MCF 10A (cell line): ENCODE measurements at places on chromosomes 11 and 22. TPM values are rescaled to one million over a fixed set of nuclear protein-coding genes. Genes with fewer than 3 reads are reported as not detected.
A peak's percentile ranks its signal among the peaks of the same experiment; 100 is the strongest.

The CRYBA4 gene
- not detected in 2 replicates for total RNA-seq

The PGA5 gene
- total RNA-seq, result not detected in 2 replicates

The SYT9 gene
- total RNA-seq, result not detected in 2 replicates

The LRRC56 gene
- 0.54 and 0.75 TPM in 2 replicates for total RNA-seq

The CCDC157 gene
- total RNA-seq, result 1.1 and 1.7 TPM in 2 replicates

The OR52N4 gene
- total RNA-seq, result not detected in 2 replicates

The PITPNM1 gene
- 38.7 and 51.0 TPM in 2 replicates for total RNA-seq

The MGAT3 gene
- total RNA-seq, result not detected in 2 replicates

The STX3 gene
- 12.1 and 22.1 TPM in 2 replicates for total RNA-seq

The BRSK2 gene
- 0.34 and 0.44 TPM in 2 replicates for total RNA-seq

The TP53I11 gene
- 14.8 and 17.7 TPM in 2 replicates for total RNA-seq

GRCh38 chr11:45169310-45170072, 23.1 kb downstream of the PRDM11 start:
- peak; percentile 17 for DNase-seq
- no peaks in the 10 kb centered on the region for H3K27me3 ChIP-seq
- H3K4me3 ChIP-seq, result no peak overlapping the region
- H3K4me1 ChIP-seq, result no peaks in the 10 kb centered on the region
- no peak overlapping the region for H3K27ac ChIP-seq

GRCh38 chr22:38088629-38089473, 4.9 kb upstream of the SLC16A8 start:
- H3K4me3 ChIP-seq, result peak overlapping the region; percentile 35
- no peak for DNase-seq
- peaks cover 10% of the 10 kb centered on the region for H3K36me3 ChIP-seq
- peaks cover 12% of the 10 kb centered on the region for H3K4me1 ChIP-seq
- H3K27ac ChIP-seq, result no peak overlapping the region

GRCh38 chr11:11524436-11525061, 97.3 kb downstream of the GALNT18 start:
- H3K4me3 ChIP-seq, result no peak overlapping the region
- no peak overlapping the region for H3K27ac ChIP-seq
- H3K4me1 ChIP-seq, result peaks cover 8% of the 10 kb centered on the region
- no peaks in the 10 kb centered on the region for H3K36me3 ChIP-seq
- H3K27me3 ChIP-seq, result no peaks in the 10 kb centered on the region

DNA sequence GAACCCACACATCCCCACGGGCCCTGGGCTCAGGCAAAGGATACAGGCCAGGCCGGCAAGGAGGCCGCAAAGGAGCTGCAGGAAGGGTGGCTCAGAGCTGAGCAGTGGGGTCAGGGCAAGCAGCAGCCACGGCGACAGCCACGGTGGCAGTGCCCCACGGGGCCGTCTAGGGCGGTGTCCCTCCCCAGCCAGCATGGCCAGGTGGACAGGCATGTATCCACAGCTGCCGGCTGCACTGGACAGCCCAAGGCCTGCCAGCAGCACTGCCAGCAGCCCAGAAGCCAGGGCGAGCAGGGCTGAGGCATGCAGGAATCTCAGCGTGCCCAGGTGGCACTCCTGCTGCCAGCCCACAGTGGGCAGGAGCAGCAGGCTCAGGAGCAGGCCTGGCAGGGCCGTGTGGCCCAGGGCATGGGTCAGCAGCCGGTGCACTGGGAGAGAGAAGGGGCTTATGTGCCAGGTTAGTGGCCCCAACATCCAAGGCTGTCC, 3.9 kb downstream of the RHBDD3 start:
- no peak overlapping the region for H3K4me3 ChIP-seq
- H3K4me1 ChIP-seq, result peaks cover 9% of the 10 kb centered on the region
- peaks cover 20% of the 10 kb centered on the region for H3K36me3 ChIP-seq
- no peak overlapping the region for H3K27ac ChIP-seq
- H3K27me3 ChIP-seq, result no peaks in the 10 kb centered on the region

GRCh38 chr11:71927820-71928736, at the start of gene XNDC1N:
Gene XNDC1N (minus strand): TSS chr11:71928594. CDS start chr11:71923353, 5,241 bp downstream.
- peaks cover 19% of the 10 kb centered on the region for H3K4me1 ChIP-seq
- peak; percentile 89 for DNase-seq
- peaks cover 20% of the 10 kb centered on the region for H3K36me3 ChIP-seq
- H3K27ac ChIP-seq, result peak within 1 kb of the TSS; percentile 98

DNA sequence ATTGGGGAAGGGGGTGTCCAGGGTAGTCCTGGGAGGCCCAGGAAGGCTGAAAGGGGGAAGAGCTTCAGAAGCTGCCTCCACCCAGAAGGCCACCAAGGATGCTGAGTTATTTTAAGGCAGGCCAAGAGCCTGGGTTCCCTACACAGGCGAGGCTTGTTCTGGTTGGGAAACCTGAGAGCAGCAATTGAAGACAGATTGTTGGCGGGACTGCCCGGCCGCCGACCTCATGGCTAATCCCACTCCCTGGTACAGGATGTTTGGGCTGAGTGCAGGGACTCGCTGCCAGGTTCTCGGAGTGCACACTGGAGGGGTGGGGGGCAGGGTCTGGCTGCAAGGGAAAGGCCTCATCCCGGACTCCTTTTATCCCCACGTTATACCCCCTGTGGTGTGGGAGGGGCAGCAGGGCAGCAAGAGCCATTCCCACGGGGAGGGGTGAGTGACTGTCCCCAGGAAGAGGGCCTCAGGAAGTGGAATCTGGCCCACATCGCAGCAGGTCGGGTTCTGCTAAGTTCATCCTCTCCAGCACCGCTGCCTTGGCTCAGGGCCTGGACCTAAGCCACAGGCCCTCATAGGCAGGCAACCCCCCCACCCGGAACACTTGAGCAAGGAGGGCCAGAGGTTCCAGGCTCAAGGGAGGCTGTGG, 43.6 kb upstream of the PRR5 start:
- peaks cover 21% of the 10 kb centered on the region for H3K27me3 ChIP-seq
- no peak overlapping the region for H3K27ac ChIP-seq
- H3K4me1 ChIP-seq, result no peaks in the 10 kb centered on the region
- H3K4me3 ChIP-seq, result no peak overlapping the region

DNA sequence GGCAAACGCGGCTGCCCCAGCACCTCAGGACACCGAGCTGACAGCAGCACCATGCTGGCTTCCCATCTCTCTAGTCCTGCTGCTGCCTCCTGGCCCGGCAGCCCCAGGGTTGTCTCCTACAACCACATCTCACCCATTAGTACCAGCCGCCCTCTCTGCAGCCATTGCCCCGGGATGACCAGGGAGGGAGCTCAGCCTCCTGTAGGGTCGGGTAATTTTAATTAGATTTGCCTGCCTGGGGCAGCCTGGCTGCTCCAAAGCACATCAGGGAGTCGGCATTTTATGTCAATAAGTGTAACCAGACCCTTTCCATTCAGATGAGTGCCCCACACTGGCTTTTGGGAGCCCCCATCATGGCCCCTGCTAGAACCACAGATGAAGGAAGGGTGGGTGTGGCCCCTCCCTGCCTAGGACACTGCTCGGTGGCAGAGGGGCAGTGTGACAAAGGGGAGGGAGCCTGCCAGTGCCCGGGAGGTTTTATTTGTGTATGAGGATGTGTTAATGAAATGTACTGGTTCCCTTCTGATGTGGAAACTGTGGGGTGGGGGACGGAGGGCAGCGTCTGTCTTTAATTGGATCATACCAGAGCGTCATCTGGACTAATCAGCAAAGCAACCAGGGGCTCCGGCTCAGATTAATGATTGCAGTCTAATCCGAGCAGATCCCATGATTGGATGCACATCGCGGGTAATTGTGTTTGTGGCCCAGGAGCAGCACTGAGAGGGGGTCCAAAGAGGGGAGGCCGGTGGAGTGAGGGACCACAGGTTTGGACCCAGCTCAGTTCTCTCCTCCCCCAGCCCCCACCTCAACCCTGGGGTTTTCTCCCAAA, 125.3 kb downstream of the FEZ1 start:
- peaks cover 39% of the 10 kb centered on the region for H3K27me3 ChIP-seq
- H3K4me3 ChIP-seq, result no peak overlapping the region
- H3K4me1 ChIP-seq, result peaks cover 3% of the 10 kb centered on the region
- H3K27ac ChIP-seq, result no peak overlapping the region
- H3K36me3 ChIP-seq, result no peaks in the 10 kb centered on the region

- no peak for DNase-seq
- peaks cover 96% of the 10 kb centered on the region for H3K36me3 ChIP-seq
- H3K27ac ChIP-seq, result no peak overlapping the region
- H3K4me1 ChIP-seq, result peaks cover 8% of the 10 kb centered on the region
Measured at GRCh38 chr11:2961080-2961479, 31.0 kb downstream of the NAP1L4 start.

DNA sequence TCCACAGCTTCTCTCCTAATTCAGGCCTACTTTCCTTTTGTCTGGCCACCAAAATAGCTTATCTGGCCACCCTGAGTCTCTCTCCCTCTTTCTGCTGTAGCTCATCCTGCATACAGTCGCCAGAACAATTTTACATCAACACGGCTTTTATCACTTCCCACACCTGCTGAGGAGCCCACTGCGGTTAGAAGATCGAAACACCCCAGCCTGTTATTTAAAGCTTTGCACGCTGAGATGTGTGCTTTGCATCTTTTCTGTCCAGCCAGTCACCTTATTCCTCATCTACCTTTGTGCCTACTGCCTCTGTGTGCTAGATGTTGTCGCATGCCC, 96.0 kb downstream of the COMMD9 start:
- no peak overlapping the region for H3K4me3 ChIP-seq
- no peaks in the 10 kb centered on the region for H3K27me3 ChIP-seq
- no peak overlapping the region for H3K27ac ChIP-seq
- H3K36me3 ChIP-seq, result peaks cover 38% of the 10 kb centered on the region

GRCh38 chr11:71241721-71242259, 10.6 kb downstream of the SHANK2 start:
- H3K27ac ChIP-seq, result no peak overlapping the region
- H3K4me3 ChIP-seq, result no peak overlapping the region
- no peak for DNase-seq
- H3K4me1 ChIP-seq, result peaks cover 11% of the 10 kb centered on the region
- H3K36me3 ChIP-seq, result no peaks in the 10 kb centered on the region

GRCh38 chr11:129766898-129767604, 48.6 kb upstream of the TMEM45B start:
- no peak overlapping the region for H3K4me3 ChIP-seq
- H3K4me1 ChIP-seq, result peaks cover 5% of the 10 kb centered on the region
- no peak overlapping the region for H3K27ac ChIP-seq

DNA sequence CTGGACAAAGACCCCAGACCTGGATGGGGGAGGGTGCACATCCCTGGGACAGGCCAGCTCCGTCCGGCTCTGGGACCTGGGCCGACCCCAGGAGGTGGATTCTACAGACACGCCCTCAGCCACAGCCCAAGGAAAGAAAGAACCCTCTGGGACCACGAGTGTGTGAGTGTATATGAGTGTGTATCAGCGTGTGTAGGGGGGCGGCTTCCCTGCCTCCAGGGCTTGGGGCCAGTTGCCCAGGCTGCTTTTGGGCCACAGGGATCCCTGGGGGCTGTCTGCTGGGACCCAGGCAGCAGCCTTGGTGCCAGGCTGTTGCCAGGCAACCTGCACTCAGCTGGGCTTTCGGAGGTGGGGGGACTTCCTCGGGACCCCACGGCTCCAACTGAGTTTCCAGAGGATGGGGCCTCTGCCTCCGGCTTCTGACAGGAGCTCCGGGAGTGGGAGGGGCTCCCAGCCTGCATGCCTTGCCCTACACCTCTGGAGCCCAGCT, 8.9 kb downstream of the DUSP8 start:
- H3K27me3 ChIP-seq, result no peaks in the 10 kb centered on the region
- peaks cover 21% of the 10 kb centered on the region for H3K4me1 ChIP-seq
- no peak overlapping the region for H3K27ac ChIP-seq
- H3K4me3 ChIP-seq, result no peak overlapping the region
- H3K36me3 ChIP-seq, result no peaks in the 10 kb centered on the region

GRCh38 chr11:27524155-27524554, 17.6 kb upstream of the LIN7C start:
- H3K4me1 ChIP-seq, result no peaks in the 10 kb centered on the region
- no peaks in the 10 kb centered on the region for H3K36me3 ChIP-seq
- peak overlapping the region; percentile 5 for H3K27ac ChIP-seq
- H3K4me3 ChIP-seq, result no peak overlapping the region
- peak; percentile 45 for DNase-seq

DNA sequence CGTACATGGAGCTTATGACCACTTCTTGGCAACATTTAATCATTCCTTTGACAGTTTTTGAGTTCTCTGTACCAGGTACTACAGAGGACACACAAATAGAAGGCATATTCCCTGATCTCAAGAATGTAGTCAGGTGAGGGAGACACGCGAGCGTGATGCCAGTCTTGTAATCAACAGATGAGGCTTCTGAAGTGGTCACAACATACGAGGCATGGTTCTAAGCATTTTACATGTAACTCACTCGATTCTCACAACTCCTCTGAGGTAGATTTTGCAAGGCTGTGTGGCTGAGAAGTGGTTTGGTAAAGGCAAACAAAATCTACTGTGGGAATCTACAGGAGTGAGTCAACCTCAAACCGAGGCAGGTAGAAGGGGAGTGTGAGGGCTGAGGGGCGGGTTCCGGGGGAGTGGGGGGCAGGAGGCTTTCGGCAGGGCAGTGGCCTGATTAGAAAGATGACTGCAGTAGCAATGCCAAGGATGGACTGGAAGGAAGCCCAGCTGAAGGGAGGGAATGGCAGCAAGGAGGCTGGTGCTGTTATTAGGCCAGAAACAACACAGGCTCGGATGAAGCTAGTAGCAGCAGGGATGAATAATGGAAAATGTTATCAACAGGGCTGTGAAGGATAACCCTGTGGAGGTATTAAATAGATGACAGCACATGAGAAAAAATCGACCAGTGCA, 63.8 kb downstream of the ST14 start:
- no peak for DNase-seq
- no peaks in the 10 kb centered on the region for H3K27me3 ChIP-seq
- H3K4me1 ChIP-seq, result no peaks in the 10 kb centered on the region
- no peak overlapping the region for H3K27ac ChIP-seq

- peaks cover 18% of the 10 kb centered on the region for H3K36me3 ChIP-seq
- H3K4me1 ChIP-seq, result peaks cover 23% of the 10 kb centered on the region
- no peak overlapping the region for H3K4me3 ChIP-seq
- DNase-seq, result peak; percentile 57
Measured at GRCh38 chr22:42919199-42919598, 62.1 kb upstream of the ARFGAP3 start.

- H3K27ac ChIP-seq, result no peak overlapping the region
- H3K36me3 ChIP-seq, result no peaks in the 10 kb centered on the region
- no peaks in the 10 kb centered on the region for H3K4me1 ChIP-seq
- DNase-seq, result peak; percentile 25
- no peaks in the 10 kb centered on the region for H3K27me3 ChIP-seq
Measured at GRCh38 chr11:19853016-19853415, 140.4 kb downstream of the NAV2 start.

GRCh38 chr11:7871056-7871455, 60.0 kb downstream of the OR10A6 start:
- H3K36me3 ChIP-seq, result no peaks in the 10 kb centered on the region
- no peak overlapping the region for H3K27ac ChIP-seq
- peak; percentile 29 for DNase-seq
- H3K4me1 ChIP-seq, result peaks cover 22% of the 10 kb centered on the region
- H3K4me3 ChIP-seq, result no peak overlapping the region

- DNase-seq, result no peak
- H3K27ac ChIP-seq, result no peak overlapping the region
- H3K27me3 ChIP-seq, result no peaks in the 10 kb centered on the region
- H3K4me1 ChIP-seq, result no peaks in the 10 kb centered on the region
- H3K36me3 ChIP-seq, result peaks cover 5% of the 10 kb centered on the region
- no peak overlapping the region for H3K4me3 ChIP-seq
Measured at GRCh38 chr22:49352361-49353169, 475.1 kb downstream of the BRD1 start.

GRCh38 chr22:46490538-46490937, 46.9 kb downstream of the CELSR1 start:
- no peak for DNase-seq
- H3K4me3 ChIP-seq, result no peak overlapping the region
- H3K36me3 ChIP-seq, result peaks cover 13% of the 10 kb centered on the region
- H3K4me1 ChIP-seq, result peaks cover 5% of the 10 kb centered on the region
- H3K27ac ChIP-seq, result no peak overlapping the region
- H3K27me3 ChIP-seq, result no peaks in the 10 kb centered on the region
